RPMI7951 (cell line): ENCODE measurements at places on chromosomes 3 and 15. TPM values are rescaled to one million over a fixed set of nuclear protein-coding genes. Genes with fewer than 3 reads are reported as not detected.

Gene TMC3
- not detected in 2 replicates for total RNA-seq

Gene CADM2
- total RNA-seq = under 0.01 TPM in 1 of 2 replicates, not detected in the other

Gene TCF12
- 120 and 157 TPM in 2 replicates for total RNA-seq

Gene GOLGA8K
- total RNA-seq = 0.12 TPM in 1 of 2 replicates, not detected in the other

Gene C3orf52
- total RNA-seq = 6.4 and 7.4 TPM in 2 replicates

Gene XIRP1
- 0.12 TPM in 1 of 2 replicates, not detected in the other for total RNA-seq

Gene CDHR4
- not detected in 2 replicates for total RNA-seq

Gene INSYN1
- not detected in 2 replicates for total RNA-seq

- DNase-seq = no peak
These were observed 30.8 kb downstream of the IFT57 start for GRCh38 chr3:108191394-108191793.

DNA sequence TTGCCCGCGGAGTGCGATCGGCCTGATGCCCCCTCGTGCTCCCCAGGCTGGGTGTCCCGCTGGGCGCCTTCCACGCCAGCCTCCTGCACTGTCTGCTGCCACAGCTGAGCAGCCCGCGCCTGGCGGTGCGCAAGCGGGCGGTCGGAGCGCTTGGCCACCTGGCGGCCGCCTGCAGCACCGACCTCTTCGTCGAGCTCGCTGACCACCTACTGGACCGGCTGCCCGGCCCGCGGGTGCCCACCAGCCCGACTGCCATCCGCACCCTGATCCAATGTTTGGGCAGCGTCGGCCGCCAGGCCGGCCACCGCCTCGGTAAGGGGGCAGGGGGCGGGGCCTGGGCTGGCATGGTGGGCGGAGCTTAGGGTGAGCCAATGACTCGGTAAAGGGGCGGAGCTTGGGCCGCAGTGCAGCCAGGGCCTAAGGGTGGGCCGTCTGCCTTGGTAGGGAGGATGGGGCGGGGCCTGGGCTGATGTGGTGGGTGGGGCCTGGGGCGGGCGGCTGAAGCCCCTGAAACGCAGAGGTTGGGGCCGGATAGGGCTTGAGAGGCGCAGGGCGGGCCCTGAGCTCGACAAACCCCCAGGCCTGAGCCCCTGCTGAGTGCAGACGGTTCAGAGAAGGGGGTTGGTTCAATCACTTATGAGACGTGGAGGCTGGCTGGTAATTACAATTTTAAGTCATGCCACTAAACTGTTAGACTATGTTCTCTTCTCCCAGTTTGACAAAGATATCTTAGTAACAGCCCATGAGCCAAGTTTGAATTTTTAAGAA is 13.7 kb downstream of the CAND2 start:
- DNase-seq = peak; percentile 90

GRCh38 chr15:39403640-39404117 is 177.2 kb upstream of the THBS1 start:
- peak; percentile 80 for DNase-seq

DNA sequence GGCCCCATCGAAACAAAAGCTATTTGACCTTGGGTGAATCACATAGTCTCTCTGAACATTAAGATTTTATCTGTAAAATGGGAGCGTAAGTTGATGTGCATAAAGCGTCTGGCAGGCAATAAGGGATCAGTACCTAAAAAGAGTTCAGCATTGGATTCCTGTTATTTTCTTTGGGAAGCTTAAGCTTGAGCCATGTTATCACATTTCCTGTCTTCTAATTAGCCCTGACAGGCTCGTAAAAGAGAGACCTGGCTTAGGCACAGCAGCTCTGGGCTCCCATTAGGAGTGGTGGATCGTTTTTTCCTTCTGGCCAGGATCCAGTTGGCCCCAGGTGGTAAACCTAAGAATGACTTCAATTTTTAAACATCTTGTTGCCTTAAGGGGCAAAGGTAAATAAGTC is 26.0 kb upstream of the CA12 start:
- peak; percentile 19 for DNase-seq

DNA sequence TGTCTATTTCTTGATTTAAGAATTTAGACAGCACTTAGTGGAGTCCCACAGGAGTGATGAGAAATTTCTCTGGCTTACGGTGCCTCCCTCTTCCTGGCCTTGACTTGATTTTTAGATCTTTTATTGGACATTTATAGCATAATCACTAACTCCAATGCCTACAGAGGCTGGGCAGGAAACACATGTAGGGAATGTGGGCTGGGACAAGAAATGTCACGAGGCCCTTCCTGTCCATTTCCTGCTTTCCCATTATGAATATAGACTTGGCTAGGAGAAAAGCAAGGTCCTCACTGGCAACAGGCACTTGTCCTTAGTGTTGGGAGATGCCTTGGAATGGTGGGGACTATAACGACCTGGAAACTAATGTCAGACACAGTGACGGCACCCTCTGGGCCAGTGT is 100.3 kb downstream of the MYLK start:
- no peak for DNase-seq

DNA sequence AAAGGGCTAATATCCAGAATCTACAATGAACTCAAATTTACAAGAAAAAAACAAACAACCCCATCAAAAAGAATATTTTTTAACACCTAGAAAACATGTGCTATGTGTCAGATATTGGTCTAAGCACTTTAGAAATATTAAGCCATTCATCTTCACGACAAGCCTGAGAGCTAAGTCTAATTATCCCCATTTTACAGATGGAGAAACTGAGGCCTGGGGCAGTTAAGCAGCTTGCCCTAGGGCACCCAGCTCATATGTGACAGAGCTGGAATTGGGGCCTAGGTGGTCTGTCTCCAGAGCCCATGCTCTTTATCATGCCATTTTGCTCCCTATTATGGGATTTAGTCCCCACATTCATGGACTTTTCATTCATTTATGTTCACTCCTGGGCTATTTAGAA is 92.8 kb downstream of the CYP19A1 start:
- DNase-seq = no peak

DNA sequence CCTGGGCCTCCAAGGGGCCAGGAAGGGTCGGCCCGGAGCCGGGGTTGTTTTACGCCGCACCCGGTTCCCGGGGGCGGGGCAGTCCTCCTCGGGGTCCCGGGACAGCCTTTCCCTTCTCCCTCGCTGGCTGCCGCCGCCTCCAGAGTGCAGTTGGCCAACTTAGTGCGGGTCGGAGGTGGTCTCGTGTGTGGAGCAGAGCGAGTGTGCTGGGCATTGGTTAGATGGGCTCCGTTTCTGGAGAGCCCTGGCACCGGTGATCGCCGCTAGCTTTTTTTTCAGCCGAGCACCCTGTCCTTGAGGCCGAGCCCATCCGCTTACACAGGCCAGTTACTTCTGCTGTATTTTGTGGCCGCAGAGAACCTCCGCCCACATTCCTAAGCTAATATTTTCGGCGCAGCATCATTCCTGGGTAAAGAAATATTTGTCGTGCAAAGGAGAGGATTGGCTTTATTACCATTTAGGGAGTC is 585 bp downstream of the KIF23 start:
- peak; percentile 93 for DNase-seq

DNA sequence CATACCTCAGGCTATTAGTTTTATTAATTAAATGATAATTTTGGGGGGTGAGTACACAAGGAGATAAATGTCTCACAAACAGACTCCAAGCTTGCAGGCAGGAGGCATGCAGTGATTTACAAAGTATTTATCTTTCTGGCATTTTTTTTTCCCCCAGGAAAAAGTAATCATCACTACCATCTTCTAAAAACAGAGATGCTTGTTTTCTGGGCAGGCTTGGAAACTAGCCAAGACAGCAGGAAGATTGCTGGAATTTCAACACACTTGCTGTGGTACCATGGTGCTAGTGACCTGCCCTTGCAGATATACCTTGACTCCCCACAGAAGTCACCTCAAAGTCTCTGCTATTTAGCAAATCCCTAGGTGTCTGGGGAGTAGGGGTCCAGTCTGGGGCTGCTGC is 732.8 kb upstream of the CFAP20DC start:
- peak; percentile 44 for DNase-seq

- DNase-seq = no peak
These were observed 59.4 kb downstream of the CMSS1 start for GRCh38 chr3:99877031-99877579.

GRCh38 chr15:90691982-90692773 is 25.0 kb upstream of the BLM start:
- no peak for DNase-seq

DNA sequence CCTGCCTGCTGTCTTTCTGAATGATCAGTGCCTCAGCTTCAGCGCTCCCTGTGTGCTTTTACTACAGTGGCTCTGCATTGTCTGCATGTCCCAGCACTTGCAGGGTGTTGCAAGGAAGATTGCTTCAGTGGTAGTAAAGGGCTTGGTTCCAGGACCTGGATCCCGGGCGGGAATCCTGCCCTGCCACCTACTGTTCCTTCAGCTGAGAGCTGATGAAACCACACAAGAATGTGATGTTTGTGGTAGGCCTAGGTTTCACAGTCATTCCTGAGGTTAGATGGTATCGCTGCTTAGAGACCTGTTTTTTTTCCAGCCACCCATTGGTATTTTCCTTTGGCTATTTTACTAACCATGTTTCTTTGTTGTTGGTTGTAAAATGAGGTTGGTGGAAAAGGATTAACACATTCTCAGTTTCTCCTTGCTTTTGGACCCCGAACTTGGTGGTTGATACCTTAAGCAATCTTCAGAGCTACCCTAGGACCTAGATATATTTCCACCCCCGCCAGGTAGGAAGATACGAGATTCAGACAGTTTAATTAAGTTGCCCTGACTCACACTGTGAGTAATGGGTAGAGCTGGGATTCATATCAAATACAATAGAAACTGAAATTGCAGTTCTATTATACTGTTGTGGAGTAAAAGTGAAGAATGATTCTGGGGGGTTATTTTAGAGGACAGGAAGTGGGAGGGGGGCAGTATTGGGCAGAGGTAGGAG is 11.4 kb downstream of the GPR87 start:
- DNase-seq = peak; percentile 96

DNA sequence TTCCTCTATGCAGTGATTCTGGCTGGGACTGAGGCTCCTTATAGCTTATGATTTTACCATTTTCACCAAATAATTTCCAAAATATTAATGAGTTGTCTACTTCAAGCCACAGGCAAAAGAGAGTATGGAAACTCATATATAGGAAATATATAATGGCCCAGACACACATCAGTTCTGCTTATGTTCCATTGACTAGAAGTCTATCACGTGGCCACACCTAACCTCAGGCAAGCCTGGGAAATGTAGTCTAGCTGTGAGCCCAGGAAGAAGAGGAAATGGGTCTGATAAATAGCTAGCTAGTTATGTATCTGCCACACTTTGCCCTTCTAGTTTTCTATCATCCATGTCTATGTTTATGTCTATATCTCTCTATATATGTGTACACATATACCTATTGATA is 195.1 kb downstream of the OTOL1 start:
- DNase-seq = no peak

DNA sequence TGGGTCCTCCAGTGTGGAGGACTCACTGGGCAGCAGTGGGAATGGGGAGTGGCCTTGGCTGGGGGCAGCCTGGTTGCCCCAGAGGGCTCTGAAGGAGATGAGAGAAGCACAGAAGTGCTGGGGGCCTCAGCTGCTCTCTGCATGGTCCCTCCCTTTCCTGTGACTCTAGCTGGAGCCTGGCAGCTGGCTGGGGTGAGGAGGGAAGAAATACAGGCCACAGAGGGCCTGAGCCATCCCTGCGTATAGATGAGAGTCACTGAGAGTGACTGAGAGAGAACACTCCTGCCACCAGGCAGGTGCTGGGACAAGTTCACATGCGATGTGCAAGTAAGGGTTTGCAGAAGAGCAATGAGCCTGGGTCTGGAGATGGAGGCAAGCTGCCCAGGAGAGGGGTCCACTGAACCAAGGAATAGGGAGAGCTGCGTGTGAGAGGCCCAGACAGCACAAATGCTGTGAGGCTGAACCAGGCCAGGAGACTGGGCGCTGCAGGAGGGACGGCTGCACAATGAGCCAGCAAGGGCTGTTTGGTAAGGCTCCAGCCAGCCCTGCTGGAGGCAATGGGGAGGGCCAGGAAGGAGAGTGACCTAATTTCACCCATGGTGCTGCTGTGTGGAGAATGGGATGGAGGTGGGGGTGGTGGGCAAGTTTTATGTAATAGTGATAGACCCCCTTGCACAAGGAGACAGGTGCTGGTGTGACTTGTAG is 87.2 kb downstream of the CLSTN2 start:
- no peak for DNase-seq

DNA sequence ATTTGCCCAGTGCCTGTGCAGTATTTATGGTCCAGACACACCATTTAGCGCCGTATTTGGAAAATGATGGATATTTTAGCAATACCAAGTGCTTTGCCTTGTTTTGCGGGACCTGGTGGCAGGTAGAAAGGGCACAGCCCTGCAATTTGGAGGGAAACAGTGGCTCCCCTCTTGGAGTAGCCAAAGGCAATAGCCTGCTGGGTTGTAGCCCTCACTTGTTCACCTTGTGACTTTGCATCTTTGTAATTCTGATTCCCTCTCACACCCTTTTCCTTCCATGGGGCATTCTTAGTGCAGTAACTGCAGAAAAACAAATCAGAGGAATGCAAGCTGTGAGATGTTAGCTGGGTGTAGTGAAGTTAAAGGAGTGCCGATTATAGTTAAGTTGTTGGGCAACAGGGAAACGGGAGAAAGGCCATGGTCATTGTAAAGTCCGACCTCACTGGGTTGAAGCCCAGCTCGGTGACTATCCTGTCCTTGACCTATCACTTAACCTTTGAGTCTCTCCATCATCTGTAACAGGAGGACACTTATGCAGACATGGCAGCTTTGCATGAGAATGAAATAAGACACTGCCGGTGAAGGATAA is 131.0 kb upstream of the KLHL25 start:
- DNase-seq = no peak

- DNase-seq = peak; percentile 93
These were observed at the start of gene AMIGO3 for GRCh38 chr3:49719214-49719884. Gene AMIGO3, minus strand, starts transcription at chr3:49719684. Its CDS starts 219 bp downstream, at chr3:49719465.

DNA sequence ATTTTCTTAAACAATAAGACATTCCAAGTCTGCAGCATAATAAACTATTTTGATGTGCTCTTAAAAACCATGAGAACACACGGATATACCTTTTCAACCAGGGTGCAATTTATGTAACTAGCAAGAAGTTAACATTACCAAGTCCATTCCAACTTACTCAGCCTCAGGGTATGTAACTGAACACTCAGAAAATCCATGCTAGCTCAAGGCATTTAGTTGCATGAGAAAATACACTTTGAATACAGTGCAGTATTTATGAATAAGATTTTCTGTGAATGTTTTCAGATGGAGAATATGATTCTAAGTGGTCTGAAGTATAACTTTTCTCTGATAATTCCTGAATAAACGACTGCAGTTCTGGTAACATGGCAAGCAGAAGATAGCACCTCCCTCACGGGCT is 124.3 kb downstream of the SNRK start:
- no peak for DNase-seq

GRCh38 chr15:98628216-98628615 is 20.1 kb upstream of the IGF1R start:
- no peak for DNase-seq

DNA sequence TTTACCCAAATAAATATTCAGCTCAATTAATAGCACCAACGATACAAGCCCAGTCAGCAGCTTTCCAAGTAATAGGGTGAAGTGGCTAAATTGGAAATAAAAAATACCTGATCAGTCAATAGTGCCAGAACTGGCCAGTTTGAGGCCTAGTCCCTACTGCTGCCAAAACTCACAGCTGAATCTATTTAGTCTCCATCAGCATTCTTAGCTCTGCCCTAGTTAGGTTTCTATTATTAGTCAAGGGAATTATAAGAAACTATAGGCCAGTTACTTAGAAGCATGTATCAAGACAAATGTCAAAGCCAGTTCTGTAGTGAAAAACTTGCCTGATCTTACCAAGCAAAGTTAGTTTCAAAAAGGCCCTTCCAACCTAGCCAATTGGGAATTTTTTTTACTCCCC is 146.2 kb upstream of the ZBTB20 start:
- no peak for DNase-seq
